ENCODE measurements at places on chromosomes 1 and 21. TPM values are rescaled to one million over a fixed set of nuclear protein-coding genes. Genes with fewer than 3 reads are reported as not detected.
A peak's percentile ranks its signal among the peaks of the same experiment; 100 is the strongest.

- H3K36me3 ChIP-seq: no peaks in the 10 kb centered on the region
- peak; percentile 30 for DNase-seq
- no peak overlapping the region for H3K27ac ChIP-seq
- H3K4me3 ChIP-seq: no peak overlapping the region
- H3K4me1 ChIP-seq: peaks cover 1% of the 10 kb centered on the region
- H3K27me3 ChIP-seq: no peaks in the 10 kb centered on the region
These were observed 90.8 kb downstream of the ZP4 start for GRCh38 chr1:237799762-237800474.

- H3K27ac ChIP-seq: peak overlapping the region; percentile 99
- no peaks in the 10 kb centered on the region for H3K36me3 ChIP-seq
- peak; percentile 33 for DNase-seq
- H3K4me3 ChIP-seq: peak overlapping the region; percentile 69
- peaks cover 23% of the 10 kb centered on the region for H3K4me1 ChIP-seq
These were observed 1.4 kb upstream of the KLHL21 start for GRCh38 chr1:6603915-6604558.

- no peak overlapping the region for H3K27ac ChIP-seq
- no peaks in the 10 kb centered on the region for H3K36me3 ChIP-seq
- H3K4me1 ChIP-seq: peaks cover 6% of the 10 kb centered on the region
- H3K27me3 ChIP-seq: no peaks in the 10 kb centered on the region
These were observed 255.8 kb upstream of the CACYBP start for GRCh38 chr1:174743654-174744561.

DNA sequence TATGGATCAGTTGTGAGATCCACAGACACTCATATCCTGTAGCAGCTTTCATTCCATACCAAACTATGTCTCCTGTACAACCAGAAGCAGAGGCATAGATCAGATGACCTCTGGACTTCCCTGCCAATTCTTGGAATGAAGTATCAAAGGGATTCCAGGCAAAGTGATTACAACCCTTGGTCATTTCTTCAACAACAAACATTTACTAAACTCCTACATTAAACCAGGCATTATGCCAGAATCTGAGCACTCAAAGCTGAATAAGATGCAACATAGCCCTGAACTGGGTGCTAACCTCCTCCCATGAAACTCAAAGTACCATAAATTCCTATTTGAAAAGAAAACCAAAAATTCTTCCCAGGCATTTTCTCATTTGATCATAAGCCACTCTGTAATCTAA, 121.2 kb upstream of the SGIP1 start:
- H3K27me3 ChIP-seq: no peaks in the 10 kb centered on the region
- H3K4me3 ChIP-seq: no peak overlapping the region
- no peaks in the 10 kb centered on the region for H3K4me1 ChIP-seq

GRCh38 chr1:101667761-101668160, 329.0 kb downstream of the OLFM3 start:
- H3K27me3 ChIP-seq: no peaks in the 10 kb centered on the region
- no peak overlapping the region for H3K4me3 ChIP-seq
- DNase-seq: no peak
- H3K4me1 ChIP-seq: no peaks in the 10 kb centered on the region

DNA sequence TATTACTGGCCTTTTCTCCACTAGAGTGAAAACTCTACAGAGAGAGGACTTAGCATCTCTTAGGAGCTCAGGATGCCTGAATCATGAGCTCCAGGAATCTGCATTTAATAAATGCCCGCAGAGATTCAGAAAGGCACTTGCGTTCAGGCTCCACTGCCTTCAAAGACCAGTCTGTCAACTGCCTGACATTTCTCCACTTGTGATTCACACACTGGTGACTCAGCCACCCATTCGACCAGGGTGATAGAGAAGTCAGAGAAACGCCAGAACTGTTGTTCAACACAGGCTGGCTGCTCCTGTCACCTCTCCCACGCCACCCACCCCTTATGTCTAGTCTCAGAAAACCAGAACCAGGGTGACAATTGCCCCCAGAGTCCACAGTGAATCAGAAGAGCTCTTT, 26.9 kb upstream of the LBR start:
- peaks cover 3% of the 10 kb centered on the region for H3K4me1 ChIP-seq
- no peak overlapping the region for H3K4me3 ChIP-seq
- H3K36me3 ChIP-seq: no peaks in the 10 kb centered on the region
- no peak for DNase-seq
- no peak overlapping the region for H3K27ac ChIP-seq
- peaks cover 10% of the 10 kb centered on the region for H3K27me3 ChIP-seq

DNA sequence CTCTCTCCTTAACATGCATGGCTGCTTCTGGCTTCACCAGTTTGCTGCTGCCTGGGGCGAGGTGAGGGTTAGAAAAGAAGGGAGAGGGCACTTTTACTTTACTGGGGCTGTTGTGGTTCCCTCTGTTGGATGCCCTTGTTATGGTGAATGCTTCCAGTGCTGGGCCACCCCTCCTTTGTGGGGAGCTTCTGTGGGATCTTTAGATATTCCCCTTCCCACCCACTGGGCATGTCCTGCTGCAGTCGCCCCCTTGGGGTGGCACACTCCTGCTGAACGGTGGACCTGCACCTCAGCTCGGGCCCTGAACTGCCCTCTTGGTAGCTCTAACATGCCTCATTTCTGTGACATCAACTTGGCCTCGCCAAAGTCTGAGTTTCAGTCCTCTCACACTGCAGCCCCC, 6.0 kb downstream of the TNN start:
- H3K4me1 ChIP-seq: peaks cover 2% of the 10 kb centered on the region
- no peak overlapping the region for H3K4me3 ChIP-seq
- DNase-seq: no peak
- H3K27ac ChIP-seq: no peak overlapping the region
- H3K27me3 ChIP-seq: peaks cover 15% of the 10 kb centered on the region
- H3K36me3 ChIP-seq: no peaks in the 10 kb centered on the region

DNA sequence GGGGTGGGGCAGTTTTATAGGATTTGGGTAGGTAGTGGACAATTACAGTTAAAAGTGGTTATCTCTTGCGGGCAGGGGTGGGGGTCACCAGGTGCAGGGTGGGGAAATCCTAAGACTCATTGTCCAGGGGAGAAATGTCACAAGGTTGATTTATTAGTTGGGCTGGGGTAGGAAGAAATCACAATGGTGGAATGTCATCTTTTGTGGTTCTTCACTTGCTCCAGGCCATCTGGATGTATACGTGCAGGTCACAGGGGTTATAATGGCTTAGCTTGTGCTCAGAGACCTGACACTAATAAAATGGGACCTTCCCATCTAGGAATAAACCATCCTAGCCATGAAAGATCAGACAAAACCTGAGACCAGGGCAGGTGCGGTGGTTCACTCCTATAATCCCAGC, 11.5 kb downstream of the TEX46 start:
- no peak for DNase-seq
- peak overlapping the region; percentile 46 for H3K27ac ChIP-seq
- no peaks in the 10 kb centered on the region for H3K36me3 ChIP-seq
- peaks cover 5% of the 10 kb centered on the region for H3K4me1 ChIP-seq
- H3K27me3 ChIP-seq: peaks cover 2% of the 10 kb centered on the region
- H3K4me3 ChIP-seq: no peak overlapping the region

GRCh38 chr1:172917972-172918371, 132.8 kb downstream of the TNFSF18 start:
- no peak overlapping the region for H3K4me3 ChIP-seq
- no peaks in the 10 kb centered on the region for H3K4me1 ChIP-seq
- H3K27me3 ChIP-seq: no peaks in the 10 kb centered on the region
- H3K36me3 ChIP-seq: peaks cover 3% of the 10 kb centered on the region

DNA sequence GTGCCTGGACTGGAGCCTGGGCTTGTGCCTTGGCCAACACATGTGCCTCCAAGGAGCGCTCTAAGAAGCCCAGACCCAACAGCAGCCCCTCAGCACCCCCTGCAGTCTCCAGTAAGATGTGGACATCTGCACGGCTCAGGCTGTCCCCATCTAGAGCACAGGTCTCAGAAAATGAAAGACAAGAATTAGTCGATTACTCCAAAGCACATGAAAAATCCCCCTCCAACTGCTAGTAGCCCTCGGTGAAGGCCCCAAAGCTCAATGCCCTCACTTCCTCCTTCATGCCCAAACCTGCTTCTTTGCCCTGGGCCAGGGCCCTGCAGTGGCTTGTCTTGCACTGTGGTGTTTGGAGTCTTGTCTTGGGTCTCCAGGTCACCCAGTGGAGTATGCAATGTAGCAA, 21.9 kb upstream of the ERO1B start:
- H3K4me1 ChIP-seq: peaks cover 1% of the 10 kb centered on the region
- peaks cover 5% of the 10 kb centered on the region for H3K27me3 ChIP-seq
- no peak for DNase-seq
- no peak overlapping the region for H3K4me3 ChIP-seq

GRCh38 chr1:161791904-161792655, 26.0 kb downstream of the ATF6 start:
- H3K4me1 ChIP-seq: no peaks in the 10 kb centered on the region
- H3K27me3 ChIP-seq: no peaks in the 10 kb centered on the region
- no peak for DNase-seq
- H3K36me3 ChIP-seq: peaks cover 13% of the 10 kb centered on the region

The TPTE gene
- not detected for total RNA-seq

The KLHDC7A gene
- total RNA-seq: 1.6 TPM

The FAM78B gene
- 3.1 TPM for total RNA-seq
